NT2/D1 (cell line): ENCODE measurements at places on chromosomes 11 and 22.

- DNase-seq = peak; percentile 50
Observed at GRCh38 chr22:17264321-17265052, 45.3 kb upstream of the ADA2 start.

DNA sequence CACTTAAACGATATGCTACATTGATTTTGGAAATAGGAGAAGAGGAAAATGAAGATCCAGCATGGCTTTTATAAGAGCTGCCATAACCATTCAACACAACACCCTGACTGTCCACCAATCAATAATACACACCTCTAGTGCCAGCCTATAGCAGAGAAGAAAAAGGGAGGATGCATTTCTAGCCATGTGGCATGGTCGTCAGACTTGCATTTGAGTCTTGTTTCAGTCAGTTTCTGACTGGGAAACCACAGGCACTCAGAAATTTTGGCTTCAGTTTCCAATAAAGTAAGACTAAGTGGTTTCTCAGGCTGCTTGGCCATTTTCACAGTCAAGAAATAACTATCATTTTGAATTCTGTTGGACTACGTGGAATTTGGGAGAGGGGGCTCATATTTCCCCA, 523.5 kb upstream of the LRRC4C start:
- DNase-seq = no peak

- DNase-seq = no peak
Observed at GRCh38 chr11:62673196-62673525, 1.1 kb upstream of the LBHD1 start.

- DNase-seq = no peak
Observed at GRCh38 chr11:121235057-121235456, 57.5 kb upstream of the SC5D start.

DNA sequence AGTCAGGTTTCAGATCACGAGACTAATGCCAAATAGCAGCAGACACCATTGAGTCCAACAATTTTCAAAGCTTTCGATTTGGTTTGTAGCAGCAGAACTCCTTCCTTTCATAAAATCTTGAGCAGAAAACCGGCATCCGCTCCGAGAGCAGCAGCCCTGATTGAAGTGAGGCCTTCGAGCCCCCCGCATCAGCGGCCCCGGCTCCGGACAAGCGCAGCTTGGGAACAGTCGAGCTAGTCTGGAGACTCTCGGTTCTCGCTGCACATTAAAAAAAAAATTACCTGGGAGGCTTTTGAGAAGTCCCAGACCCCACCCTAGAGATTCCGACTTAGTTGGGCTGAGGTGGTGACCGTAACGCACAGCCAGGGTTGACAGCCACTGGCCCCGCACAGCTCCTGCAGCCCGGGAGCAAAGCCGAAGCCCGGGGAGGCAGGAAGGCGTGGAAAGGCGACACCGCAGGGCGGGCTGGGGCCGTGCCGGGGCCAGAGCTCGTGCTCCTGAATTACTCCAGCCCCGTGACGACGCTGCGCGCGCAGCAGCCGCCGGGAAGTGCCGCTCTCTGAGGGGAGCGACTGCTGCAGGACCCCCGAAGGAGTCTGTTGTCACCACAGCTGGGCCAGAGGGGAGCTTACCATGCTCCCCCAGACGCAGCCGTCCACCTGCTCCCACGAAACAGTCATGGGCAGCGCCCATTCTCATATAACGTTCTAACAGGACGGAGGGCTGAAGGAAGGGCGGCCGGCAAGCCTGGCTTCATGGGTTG, 57.8 kb downstream of the SPATA19 start:
- no peak for DNase-seq

- peak; percentile 9 for DNase-seq
Observed at GRCh38 chr11:74321487-74322188, 10.2 kb upstream of the P4HA3 start.

DNA sequence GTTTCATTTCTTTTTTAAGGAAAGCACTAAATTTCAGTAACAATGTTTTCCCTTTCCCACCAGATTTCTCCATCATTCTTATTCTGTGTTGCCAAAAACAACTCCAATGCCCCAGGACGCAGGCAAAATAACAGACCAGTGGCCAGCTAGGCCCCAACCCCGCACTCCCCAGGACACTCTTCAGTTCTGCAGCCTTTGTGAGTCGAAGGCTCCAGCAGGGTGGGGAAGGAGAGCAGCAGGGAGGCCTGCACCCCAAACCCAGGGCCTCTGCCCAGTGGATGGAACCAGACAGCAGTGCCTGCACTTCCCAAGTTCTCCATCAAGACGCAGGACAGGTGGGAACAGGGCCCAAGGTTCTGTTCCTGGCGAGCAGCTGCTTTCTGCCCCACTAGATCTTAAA, 34.4 kb downstream of the PPP2R1B start:
- no peak for DNase-seq

- DNase-seq = no peak
Observed at GRCh38 chr11:73176145-73176873, 34.2 kb upstream of the FCHSD2 start.

DNA sequence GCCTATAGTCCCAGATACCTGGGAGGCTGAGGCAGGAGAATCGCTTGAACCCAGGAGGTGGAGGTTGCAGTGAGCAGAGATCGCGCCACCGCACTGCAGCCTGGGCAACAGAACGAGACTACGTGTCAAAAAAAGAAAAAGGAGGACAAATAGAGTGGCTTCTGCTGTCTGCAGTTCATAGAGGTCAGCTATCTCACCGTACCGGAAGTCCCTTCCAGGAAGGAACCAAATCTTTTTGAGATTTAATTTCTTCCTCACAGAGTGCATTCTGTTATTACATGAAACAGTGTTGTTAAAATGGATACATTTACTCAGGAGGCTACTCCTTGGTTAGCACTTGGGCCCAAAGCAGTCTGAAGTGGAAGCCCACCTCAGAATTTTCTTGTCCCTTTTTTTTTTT, 33.4 kb downstream of the FAM118A start:
- DNase-seq = no peak

DNA sequence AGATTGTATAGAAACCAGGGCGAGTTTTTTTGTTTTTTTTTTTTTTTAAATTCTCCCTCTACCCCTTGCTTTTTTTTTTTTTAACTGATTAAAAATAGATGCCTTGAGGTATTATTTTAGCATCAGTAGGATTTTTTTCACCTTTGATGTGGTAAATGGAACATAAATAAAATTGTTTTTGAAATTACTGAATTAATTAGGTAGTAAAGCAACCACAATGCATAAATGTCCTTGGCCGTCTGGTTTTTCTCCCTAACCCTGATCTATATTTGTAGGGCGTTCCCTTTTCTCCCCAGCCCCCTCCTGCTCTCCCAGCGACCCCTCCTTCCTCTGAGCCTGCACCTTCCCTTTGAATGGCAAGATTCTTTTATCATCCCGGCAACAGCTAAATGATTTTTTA, 107.8 kb downstream of the ZBTB16 start:
- DNase-seq = no peak

GRCh38 chr22:37557321-37558001, 2.8 kb upstream of the CDC42EP1 start:
- no peak for DNase-seq

DNA sequence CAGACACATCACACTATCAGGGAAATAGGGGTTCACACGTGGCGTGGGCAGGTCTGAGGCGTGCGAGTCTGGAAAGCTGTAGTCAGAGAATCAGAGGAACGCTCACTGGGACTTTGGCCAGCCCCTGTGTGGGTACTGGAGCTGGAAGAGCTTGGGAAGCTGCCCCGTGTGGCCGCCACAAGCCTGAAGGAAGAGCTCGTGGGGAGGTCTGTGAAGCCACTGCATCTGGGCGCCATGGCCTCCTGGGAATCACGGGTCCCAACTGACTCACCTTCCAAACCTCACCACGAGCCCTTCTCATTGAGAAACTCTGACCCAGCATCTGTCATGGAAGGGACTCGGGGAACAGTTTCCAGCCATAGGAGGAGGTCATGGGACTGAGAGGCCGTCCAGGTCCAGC, 5.9 kb upstream of the MRGPRF start:
- DNase-seq = no peak

- DNase-seq = no peak
Observed at GRCh38 chr11:5285703-5286340, 15.9 kb downstream of the OR51B4 start.

GRCh38 chr11:69894648-69895047, 75.4 kb upstream of the FGF3 start:
- no peak for DNase-seq

GRCh38 chr11:19813158-19813879, 100.7 kb downstream of the NAV2 start:
- no peak for DNase-seq

GRCh38 chr11:94060401-94060800, 39.2 kb downstream of the HEPHL1 start:
- DNase-seq = no peak

DNA sequence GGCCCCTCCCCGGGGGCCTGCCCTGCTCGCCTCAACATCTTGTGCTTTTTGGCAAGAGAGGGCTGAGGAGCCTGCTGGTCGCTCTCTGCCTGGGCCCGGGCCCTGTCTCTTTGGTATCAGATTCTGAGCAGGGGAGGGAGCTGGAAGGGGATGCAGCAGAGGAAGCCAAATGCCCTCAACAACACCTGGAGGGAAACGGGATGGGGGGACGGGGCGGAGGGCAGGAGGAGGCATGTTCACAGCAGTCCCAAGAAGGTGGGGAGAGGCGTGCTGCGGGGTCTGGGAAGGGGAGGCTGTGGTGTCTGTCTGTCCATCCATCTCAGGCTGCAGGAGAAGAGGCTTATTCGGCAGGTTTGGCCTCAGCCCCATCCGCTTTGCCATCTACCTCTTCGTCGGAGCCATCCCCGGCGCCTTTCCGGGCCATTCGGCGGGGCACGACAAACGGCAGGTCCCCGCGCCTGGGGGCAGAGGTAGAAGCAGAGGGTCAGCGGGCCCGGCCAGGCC, 29.4 kb downstream of the APOL1 start:
- no peak for DNase-seq

GRCh38 chr11:23585416-23586104, 725.3 kb upstream of the CCDC179 start:
- no peak for DNase-seq

- no peak for DNase-seq
Observed at GRCh38 chr22:24201681-24202614, 20.7 kb downstream of the SUSD2 start.

DNA sequence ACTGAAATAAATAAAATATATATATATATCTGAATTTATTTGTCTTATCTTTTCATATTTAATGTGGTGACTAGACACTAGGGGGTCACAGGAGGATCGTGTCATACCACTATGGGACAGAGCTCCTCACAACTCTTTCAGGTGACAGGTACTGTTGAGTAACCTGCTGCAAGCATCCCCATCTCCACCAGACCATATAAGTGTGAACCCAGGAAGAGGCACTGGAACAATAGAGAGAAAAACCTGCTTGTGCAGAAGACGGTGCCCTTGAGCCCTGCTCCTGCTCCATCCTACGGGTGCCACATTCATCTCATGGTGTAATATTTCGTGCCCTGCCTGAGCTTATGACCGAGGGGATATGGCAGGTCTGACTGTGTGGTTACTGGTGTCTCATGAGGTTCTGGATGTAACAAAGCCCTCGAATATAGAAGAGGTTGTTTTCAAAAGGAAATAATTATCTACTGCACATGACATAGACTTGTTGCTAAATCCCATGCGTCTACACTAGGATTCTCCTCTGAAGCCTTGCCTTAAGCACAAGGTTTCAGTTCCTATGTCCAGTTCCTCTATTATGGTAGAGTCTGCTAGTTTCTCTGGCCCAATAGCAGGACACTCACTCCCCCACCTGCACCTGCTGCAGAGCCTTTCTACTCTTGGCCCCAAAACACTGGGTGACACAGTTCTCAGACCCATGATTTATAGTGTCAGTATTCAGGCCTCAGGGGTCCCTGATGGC, 70.4 kb downstream of the GGTLC2 start:
- DNase-seq = no peak
